Left lung (tissue), 14 donors: ENCODE measurements at places on chromosomes 1 and 21. TPM values are rescaled to one million over a fixed set of nuclear protein-coding genes. Genes with fewer than 3 reads are reported as not detected.

The FLG2 gene
- 0.01 TPM for polyA plus RNA-seq

The AMY1B gene
- polyA plus RNA-seq: 0.49 TPM

The EPHB2 gene
- polyA plus RNA-seq: 13.7 TPM

- H3K4me3 ChIP-seq: peak overlapping the region; percentile 74
- peak; percentile 40 for DNase-seq
- H3K36me3 ChIP-seq: peaks cover 46% of the 10 kb centered on the region
- H3K4me1 ChIP-seq: peaks cover 40% of the 10 kb centered on the region
- peak overlapping the region; percentile 91 for H3K27ac ChIP-seq
- no peaks in the 10 kb centered on the region for H3K27me3 ChIP-seq
Observed at GRCh38 chr1:28580722-28581530, 11.1 kb upstream of the RAB42 start.

- H3K27ac ChIP-seq: no peak overlapping the region
- H3K36me3 ChIP-seq: no peaks in the 10 kb centered on the region
- H3K27me3 ChIP-seq: no peaks in the 10 kb centered on the region
- DNase-seq: no peak
- no peak overlapping the region for H3K4me3 ChIP-seq
- H3K4me1 ChIP-seq: no peaks in the 10 kb centered on the region
Observed at GRCh38 chr1:56797065-56797685, 22.0 kb downstream of the FYB2 start.

- H3K36me3 ChIP-seq: no peaks in the 10 kb centered on the region
- no peaks in the 10 kb centered on the region for H3K27me3 ChIP-seq
- H3K4me1 ChIP-seq: no peaks in the 10 kb centered on the region
- H3K4me3 ChIP-seq: peak overlapping the region; percentile 81
Observed at GRCh38 chr1:167455786-167456446, 62.4 kb downstream of the CD247 start.

GRCh38 chr1:226631229-226632000 lies 82.9 kb downstream of the STUM start:
- no peaks in the 10 kb centered on the region for H3K4me1 ChIP-seq
- H3K4me3 ChIP-seq: no peak overlapping the region
- DNase-seq: no peak
- H3K36me3 ChIP-seq: no peaks in the 10 kb centered on the region
- H3K27me3 ChIP-seq: no peaks in the 10 kb centered on the region

GRCh38 chr1:155636397-155637153 lies 26.6 kb downstream of the MSTO1 start:
- H3K4me3 ChIP-seq: peak overlapping the region; percentile 50
- no peaks in the 10 kb centered on the region for H3K4me1 ChIP-seq
- no peaks in the 10 kb centered on the region for H3K36me3 ChIP-seq
- no peak for DNase-seq

DNA sequence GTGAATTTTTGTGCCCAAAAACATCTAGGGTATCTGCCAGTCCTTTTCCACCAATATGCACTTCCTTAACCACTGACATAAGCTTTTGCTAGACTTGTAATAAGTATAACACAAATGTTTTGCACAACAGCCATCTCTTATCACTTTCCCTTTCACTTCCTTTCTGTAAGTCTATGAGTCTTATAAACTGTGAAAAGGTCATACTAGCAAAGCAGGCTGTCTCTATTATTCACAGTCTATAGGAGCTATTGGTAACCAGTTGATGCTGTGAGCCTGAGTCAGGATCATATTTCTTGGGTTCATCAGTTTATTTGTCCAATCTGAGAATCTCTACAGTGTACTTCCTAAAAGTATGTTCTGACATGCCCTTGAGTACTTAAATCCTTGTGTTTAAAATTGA lies 172.6 kb downstream of the CHRM3 start:
- H3K4me3 ChIP-seq: no peak overlapping the region
- H3K36me3 ChIP-seq: no peaks in the 10 kb centered on the region
- H3K27me3 ChIP-seq: no peaks in the 10 kb centered on the region
- H3K27ac ChIP-seq: no peak overlapping the region
- H3K4me1 ChIP-seq: no peaks in the 10 kb centered on the region

- no peaks in the 10 kb centered on the region for H3K27me3 ChIP-seq
- no peak overlapping the region for H3K4me3 ChIP-seq
- peaks cover 23% of the 10 kb centered on the region for H3K4me1 ChIP-seq
- peaks cover 53% of the 10 kb centered on the region for H3K36me3 ChIP-seq
- no peak overlapping the region for H3K27ac ChIP-seq
Observed at GRCh38 chr1:243273945-243274344, 18.1 kb downstream of the SDCCAG8 start.
